ENCODE measurements at places on chromosomes 6 and 20.

DNA sequence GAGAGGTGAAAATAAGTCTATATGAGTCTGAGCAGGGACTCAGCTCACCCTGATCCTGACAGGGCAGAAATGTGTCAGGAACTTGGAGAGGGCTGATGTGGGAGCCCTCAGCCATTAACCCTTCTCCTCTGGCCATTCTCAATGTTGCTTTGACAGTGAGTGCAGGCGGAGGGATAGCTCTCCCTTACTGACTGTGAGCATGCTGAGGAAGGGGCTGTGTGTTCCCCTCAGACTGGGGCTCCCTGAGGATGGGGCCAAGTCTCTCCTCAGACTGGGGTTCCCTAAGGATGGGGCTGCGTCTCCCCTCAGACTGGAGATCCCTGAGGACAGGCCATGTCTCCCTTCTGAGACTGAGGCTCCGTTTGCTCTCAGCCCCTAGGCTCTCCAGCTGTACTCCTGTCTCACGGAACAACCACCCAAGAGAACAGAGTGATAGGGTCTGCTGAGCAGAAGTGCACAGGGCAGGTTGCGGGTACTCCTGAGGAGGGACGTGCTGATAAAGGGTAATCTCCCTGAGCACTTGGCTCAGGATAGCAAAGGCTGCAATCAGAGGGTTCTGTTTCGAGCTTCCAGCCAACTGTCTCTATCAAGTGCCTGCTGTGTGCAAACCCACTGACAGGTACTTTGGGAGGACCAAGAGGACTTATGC lies 141.0 kb downstream of the MRPL14 start:
- no peak for ATAC-seq

GRCh38 chr6:7050872-7051779 lies 56.6 kb upstream of the RREB1 start:
- peak; percentile 71 for ATAC-seq

DNA sequence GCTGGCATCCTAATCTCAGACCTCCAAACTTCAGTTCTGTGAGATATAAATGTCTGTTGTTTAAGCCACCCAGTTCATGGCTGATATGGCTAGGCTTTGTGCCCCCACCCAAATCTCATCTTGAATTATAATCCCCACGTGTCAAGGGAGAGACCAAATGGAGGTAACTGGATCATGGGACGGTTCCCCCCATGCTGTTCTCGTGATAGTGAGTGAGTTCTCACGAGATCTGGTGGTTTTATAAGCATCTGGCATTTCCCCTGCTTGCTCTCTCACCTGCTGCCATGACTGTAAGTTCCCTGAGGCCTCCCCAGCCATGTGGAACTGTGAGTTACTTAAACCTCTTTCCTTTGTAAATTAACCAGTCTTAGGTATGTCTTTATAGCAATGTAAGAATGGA lies 56.7 kb downstream of the KIAA0319 start:
- no peak for ATAC-seq

DNA sequence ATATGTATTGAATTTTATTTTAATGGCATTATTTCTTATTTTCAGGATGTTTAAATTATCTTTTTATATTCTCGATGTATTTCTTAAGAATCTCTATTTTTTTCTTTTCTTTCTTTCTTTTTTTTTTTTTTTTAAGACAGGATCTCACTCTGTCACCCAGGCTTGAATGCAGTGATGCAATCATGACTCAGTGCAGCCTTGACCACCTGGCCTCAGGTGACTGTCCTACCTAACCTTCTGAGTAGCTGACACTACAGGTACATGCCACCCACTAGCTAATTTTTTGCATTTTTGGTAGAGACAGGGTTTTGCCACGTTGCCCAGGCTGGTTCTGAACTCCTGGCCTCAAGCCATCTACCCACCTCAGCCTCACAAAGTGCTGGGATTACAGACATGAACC lies 143.8 kb upstream of the LAMA2 start:
- ATAC-seq, result no peak

DNA sequence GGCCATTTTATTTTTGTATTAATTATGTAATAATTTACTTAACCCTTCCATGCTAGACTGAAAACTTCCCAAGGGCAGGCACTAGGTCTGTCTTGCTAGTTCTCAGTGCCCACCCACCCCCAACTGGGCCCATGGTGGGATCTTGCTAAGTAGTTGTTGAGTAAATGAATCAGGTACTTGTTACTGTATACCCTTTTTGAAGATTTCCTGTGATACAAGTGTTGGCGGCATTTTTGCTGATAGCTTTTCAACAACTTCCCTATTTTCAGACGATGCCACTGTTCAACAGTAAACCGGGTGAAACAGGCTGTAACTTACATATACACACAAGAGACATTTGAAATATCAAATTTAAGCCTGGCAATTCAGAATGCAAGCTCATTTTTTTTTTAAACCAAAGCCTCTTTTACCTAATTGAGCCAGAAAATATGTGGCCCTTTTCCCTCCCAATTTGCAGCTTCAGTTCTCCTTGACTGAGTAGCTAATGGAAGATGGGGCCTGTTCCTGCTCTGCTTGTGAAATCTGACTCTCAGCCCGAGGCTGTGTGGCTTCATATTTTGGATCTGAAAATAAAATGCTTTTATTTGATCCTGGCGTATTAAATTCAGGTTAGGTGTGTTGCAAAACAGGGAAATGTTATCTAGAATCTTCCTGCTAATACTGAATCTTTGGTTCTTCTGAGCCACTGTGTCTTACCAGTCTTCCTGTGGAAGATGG lies 288.3 kb downstream of the NRN1 start:
- peak; percentile 59 for ATAC-seq

GRCh38 chr6:54289426-54289825 lies 18.8 kb upstream of the TINAG start:
- ATAC-seq, result no peak

DNA sequence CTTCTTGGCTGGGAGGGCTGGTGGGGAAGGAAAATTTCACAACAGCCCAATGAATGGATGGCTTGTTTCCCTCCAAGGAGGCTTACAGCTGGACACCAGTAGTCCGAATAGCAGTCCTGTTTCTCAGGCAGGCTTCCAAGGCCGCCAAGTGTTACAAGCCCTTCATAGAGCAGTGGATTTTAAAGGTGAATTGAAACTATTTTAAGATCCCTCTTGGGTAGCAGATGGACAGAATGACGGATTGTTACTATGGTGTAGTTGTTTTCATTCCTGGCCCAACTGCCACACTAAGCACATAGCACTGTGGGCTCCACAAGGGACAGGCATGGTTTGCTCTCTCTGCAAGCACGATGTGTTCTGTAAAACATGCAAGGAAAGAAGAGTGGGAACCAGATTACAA lies 203.3 kb upstream of the TAB2 start:
- no peak for ATAC-seq

DNA sequence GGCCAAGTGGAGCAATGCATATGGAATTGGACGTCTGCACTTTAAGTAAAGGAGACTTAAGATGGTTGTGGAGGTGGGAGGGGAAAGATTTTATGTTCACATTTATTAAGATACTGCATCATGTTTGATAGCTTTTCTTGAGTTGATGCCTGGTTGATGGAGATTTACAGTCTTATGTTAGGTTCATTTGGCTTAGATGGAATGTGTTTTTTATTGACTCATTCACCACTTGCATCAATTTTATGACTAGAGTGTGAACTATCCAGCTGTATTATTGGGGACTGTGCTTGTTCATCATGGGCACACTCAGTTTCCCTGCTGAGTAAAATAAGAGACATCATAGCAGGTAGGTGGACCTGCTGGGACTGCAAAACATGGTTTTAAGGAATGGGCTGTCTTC lies 91.2 kb upstream of the SCP2D1 start:
- ATAC-seq, result no peak

DNA sequence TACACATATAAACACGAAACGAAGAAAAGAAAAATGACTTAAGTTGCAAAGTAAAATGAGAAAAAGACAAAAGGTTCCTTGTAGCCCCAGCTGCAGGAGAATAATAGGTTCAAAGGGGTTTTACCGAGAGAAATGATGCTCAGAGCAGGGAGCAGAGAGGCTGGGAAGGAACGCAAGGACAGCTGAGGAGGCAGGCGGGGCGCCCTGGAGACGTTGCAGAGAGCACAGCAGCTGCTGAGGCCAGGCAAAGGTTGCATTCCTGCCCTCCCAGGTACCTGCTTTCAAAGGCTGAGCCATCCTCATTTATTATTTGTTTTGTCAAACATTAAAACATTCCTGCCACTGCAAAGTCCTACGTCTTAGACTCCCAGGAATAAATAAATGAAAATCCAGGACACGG lies 16.2 kb upstream of the VAPB start:
- ATAC-seq, result no peak

DNA sequence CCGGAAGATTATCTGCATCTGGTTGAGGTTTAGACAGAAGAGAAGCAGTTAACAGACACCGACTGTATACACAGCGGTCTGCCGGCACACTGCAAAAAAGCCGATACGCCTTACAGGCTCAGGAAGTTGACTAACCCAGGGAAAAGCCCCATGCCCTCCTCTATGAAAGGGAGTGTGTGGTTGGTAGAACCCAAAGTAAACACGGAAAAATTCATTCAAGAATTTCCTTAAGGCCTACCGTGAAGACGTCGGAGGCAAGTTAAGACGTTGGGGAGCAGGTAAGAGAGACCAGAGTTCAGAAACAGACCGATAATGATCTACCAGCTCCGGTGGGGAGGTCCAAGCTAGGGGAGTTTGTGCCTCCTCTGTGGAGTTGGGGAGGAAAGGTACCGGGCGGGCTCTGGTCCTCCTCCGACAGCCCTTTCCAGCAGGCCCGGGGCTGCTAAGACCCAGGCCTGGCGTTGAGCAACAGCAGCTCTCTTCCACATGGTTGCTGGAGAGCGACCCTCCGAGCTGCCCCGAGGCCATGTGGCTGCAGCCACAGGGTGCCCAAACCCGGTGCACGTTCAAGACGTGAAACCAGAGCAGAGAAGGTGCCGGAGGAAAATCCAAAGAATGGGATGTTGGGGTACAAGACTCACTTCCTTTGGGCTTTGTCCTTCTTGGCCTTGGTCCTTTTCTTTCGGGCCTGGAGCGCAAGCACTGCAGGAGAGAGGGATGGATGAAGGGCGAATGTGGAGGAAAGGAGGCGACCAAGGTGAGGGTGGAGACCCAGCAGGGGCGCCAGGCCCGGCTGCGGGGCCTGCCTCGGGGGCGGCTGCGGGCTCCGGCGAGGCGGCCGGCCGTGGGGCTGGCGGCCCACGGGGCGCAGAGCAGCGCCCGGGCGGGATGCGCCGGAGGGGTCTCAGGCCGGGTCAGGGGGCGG lies 809 bp downstream of the SRPK1 start:
- ATAC-seq, result peak; percentile 60

GRCh38 chr6:9464583-9464982 lies 950.3 kb downstream of the TFAP2A start:
- no peak for ATAC-seq

DNA sequence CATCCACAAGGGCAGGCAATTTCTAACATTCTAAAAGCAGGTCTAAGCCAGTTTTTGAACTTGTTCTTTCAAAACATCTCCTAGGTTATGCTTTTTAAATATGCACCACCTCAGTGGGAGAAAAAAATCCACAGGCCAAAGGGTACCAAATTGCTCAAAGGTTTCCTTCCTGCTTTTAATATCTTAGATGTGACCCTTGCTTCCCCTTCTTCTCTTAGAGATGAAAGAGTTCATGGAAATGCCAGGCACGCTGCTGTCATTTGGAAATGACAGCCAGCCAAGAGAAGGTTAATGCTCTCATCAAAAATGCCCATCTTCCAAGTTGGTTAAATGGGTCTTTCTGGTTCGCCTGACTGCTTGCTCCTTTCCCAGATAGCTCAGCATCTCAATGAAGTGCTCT lies 497.1 kb downstream of the CD83 start:
- ATAC-seq, result no peak

Data from stimulated activated memory B cell treated with anti-CD40 and anti-IgM and Interleukin-4, amounts not matched to agents 10 μg/mL and 1 μg/mL and 100 μg/mL, for 72 hours (primary cell).